ENCODE measurements at places on chromosomes 1 and 21.
A peak's percentile ranks its signal among the peaks of the same experiment; 100 is the strongest.

DNA sequence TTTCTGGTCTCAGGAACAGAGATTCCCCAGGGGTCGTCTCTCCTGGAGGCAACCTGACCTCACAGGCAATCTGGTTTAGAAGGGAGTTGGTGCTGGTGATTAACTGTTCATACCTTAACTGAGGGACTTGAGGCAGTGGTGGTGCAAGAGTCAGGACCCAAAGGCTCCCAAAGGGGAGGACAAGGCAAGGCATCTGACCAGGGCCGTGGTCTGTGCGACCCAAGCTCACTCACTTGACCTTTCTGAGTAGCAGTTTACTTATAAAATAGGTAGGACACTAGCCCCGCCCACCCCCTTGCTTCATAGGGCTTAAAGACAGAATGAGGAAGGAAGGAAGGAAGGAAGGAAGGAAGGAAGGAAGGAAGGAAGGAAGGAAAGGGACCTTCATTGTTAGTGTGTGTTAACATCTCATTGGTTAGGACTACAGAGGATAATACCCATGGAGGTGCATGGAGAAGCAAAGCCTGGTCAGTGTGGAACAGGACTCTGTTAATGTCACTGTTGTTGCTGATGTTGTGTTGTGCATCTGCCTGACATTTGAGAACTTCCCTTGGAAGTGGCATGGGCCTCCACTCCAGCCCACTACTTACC lies 4.6 kb upstream of the KCNA2 start:
- no peak for DNase-seq

- no peak for DNase-seq
Observed at GRCh38 chr1:172815740-172816139, 156.8 kb downstream of the FASLG start.

GRCh38 chr1:53799141-53799540 lies 39.0 kb downstream of the NDC1 start:
- DNase-seq, result no peak

DNA sequence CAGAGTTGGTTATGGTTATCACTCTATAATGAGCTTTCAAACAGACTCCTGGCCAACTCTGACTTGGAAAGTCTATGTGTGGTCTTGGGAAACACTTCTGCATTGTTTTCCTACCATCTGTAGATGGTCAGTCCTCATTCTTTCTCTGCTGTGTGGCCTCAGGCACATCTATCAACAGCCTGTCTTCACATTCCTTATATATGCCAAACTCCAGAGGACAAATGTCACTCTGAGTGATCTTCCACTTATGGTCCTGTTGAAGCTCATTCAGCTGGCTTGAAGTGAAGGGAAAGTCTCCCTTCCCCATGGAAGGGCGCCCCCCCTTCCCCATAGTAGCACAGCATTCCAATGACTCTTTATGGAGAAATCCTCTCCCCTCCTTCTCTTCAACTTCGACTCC lies 58.7 kb downstream of the VANGL2 start:
- no peak for DNase-seq

DNA sequence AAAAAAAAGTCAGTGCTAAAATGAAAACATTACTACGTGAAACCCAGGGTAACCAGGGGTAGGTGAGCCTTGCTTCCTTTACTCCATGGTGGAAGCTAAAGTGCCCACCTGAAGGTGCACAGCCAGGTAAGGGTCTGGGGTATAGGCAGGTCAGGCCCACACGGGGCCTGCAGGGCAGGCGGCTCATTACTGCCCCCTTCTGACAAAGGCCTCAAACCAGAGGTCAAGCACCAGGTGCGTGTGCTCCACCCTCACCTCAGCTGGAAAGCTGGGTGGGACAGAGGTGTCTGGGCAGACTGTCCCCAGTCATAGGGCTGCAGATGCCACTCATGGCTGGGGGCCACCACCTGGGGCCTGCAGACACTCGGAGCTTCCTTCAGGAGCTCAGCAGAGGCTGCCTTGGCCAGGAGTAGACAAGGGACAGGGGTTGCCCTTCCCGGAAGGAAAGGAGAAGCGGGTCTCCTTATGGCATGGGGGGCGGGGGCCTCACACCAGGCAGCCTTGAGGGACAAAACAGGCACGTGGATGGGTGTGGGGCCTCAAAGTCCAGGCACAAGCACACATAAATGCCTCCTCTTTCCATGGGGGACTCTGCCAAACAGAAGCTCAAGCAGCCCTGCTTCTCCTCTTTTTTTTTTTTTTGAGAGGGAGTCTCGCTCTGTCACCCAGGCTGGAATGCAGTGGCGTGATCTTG lies 36.2 kb downstream of the ACOT7 start:
- DNase-seq, result no peak

DNA sequence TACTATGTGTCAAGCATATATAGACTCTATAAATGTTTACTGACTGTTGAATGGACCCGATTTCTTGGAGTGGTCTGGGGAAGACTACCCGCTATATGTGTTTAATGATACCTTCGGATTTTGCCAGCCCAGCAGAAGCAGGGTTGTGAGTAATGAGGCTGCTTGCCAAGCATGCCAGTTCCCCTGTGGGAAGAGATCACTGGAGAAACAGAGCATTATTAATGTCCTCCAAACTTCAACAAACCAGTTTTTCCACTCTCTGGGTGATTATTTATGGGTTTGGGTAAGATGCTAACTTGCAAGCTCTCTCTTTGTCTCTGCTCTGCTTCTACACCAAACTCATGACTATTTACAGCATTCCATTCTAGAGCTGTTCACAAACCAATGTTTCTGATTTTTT lies 25.1 kb upstream of the PHGDH start:
- DNase-seq, result no peak

DNA sequence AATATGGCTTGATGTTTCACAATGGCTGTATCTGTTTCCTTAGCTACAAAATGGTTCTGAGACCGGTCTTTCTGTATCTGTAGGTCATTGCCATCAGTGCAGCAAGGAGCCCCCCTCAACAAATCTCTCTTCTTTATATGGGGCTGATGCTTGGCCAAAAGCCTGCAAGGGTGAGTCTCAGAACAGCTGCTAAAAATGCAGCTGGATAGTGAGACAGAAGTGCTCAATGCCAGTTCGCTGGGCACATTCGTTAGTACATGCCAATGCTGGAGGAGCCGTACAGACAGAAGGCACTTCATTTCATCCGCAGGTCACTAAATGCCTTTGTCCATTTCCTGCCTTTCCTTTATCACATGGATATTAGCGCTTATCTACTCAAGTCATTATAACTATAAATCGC lies 67.3 kb downstream of the RUNX1 start:
- DNase-seq, result no peak

- DNase-seq, result no peak
Observed at GRCh38 chr1:108521990-108522393, 37.9 kb upstream of the EEIG2 start.

- no peak for DNase-seq
Observed at GRCh38 chr1:187631984-187632383, 803.2 kb downstream of the PLA2G4A start.

- DNase-seq, result no peak
Observed at GRCh38 chr1:80066060-80066459, 1059.5 kb upstream of the ADGRL4 start.

- no peak for DNase-seq
Observed at GRCh38 chr1:200774735-200775444, 36.2 kb downstream of the CAMSAP2 start.

- DNase-seq, result peak; percentile 40
Observed at GRCh38 chr1:240149484-240150094, 57.9 kb downstream of the FMN2 start.

DNA sequence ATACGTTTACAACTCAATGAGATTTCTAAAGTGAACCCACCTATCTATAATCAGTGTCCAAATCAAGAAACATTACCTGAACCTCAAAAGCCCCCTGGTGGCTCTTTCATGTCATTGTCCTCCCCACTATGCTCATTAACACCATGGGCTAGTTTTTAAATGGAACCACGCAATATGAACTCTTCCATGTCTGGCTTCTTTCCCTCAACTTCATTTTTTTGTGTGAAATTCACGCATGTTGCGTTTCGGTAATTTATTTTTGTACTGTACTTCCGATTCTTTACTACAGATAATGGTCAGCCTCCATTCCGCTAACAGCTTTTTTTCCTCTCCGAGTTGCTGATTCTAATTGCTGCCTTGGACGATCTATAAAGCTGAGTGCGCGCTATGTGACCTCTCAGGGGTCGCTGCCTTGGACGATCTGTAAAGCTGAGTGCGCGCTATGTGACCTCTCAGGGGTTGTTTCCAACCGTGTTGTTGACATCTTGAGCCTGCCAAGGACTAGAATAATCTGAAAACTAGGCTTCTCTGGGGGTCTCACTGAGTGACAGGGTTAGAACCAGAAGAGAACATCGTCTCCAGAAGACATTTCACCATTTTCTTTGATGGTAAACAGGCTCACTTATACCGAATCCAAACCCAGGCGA lies 1.1 kb upstream of the CACYBP start:
- peak; percentile 54 for DNase-seq

DNA sequence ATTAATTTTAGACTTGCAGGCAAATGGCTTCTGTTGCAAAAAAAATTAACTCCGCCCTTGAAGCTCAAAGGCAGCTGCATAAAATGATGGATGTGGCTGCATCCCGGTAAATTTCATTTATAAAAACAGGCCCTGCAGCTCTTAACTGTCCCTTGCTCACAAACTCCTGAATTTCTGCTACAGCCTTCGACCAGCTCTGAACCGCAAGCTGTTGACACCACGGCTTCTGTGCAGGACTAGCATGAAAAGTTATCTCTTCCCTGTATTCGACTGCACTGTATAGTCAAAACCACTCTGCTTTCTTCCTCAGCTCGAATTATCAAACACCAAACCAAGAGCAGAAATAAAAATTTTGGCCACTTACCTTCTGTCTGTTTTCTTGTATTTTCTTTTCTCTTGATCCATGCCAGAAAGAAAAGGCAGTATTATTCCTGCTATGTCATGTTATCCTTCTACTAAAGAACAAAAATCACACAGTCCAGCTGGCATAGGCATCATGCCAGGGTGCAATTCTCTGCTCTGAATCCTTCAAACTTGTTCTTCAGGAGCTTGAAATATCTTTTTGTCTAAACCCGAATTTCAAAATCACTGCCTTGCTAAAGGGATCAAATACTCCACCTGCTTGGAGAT lies 195.5 kb upstream of the NCAM2 start:
- DNase-seq, result peak; percentile 78

- DNase-seq, result no peak
Observed at GRCh38 chr1:228147768-228148167, 2.0 kb upstream of the GJC2 start.

GRCh38 chr1:32592943-32593342 lies 53.7 kb downstream of the ZBTB8A start:
- no peak for DNase-seq

GRCh38 chr1:24827379-24828135 lies 82.3 kb downstream of the CLIC4 start:
- DNase-seq, result no peak

DNA sequence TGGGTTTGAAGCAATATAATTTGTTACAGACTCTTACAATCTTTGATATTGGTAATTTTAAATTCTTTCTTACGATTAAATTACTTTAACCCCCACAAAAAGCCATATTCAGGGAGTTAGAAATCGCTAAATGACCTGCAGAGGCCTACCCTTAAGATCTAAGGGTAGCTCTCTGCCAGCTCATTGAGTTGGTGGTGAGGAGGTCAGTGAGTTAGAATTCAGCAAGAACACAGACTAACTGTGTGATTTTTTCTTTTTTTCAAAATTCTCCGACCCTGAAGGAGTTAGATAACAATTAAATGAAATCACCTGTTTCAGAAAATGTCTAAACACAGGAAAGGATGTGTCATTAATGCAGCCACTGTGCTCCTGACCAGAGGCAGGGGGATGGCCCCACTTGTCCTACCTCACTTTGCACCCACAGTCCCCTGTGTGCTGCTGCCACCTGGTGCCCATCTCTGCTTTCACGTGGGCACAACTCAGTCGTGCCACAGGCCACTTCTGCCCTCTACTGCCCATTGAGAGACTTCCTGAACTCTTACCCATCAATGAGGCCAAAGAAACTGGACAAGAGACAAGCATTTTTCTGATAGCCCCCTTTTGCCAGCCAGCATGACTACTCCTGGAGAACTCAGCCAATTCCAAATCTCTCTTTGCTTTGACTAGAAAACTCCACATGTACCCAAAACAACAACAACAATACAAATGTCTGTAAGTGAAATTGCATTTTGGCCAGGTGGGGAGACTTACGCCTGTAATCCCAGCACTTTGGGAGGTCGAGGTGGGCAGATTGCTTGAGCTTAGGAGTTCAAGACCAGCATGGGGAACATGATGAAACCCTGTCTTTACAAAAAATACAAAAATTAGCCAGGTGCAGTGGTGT lies 8.4 kb downstream of the CFAP45 start:
- peak; percentile 94 for DNase-seq

GRCh38 chr1:204036882-204037655 lies 35.8 kb upstream of the SOX13 start:
- no peak for DNase-seq

DNA sequence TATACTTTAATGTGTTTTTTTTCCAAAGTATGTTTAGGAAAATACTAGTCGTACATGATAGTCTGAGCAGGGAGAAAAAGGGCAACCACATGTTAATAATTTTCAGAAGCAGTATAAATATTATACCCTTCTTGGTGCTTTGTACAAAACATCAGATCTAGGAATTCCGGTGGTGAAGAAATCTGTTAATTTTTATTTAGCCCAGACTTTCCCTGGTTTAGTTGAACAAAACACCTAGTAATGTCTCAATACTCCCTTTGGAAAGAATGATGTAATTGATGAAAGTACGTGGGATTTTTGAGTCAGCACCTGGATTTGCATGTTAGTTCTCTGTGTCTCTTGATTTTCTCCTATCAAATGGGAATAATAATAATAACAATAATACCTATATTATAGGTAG lies 38.4 kb upstream of the KCNK2 start:
- DNase-seq, result no peak

DNA sequence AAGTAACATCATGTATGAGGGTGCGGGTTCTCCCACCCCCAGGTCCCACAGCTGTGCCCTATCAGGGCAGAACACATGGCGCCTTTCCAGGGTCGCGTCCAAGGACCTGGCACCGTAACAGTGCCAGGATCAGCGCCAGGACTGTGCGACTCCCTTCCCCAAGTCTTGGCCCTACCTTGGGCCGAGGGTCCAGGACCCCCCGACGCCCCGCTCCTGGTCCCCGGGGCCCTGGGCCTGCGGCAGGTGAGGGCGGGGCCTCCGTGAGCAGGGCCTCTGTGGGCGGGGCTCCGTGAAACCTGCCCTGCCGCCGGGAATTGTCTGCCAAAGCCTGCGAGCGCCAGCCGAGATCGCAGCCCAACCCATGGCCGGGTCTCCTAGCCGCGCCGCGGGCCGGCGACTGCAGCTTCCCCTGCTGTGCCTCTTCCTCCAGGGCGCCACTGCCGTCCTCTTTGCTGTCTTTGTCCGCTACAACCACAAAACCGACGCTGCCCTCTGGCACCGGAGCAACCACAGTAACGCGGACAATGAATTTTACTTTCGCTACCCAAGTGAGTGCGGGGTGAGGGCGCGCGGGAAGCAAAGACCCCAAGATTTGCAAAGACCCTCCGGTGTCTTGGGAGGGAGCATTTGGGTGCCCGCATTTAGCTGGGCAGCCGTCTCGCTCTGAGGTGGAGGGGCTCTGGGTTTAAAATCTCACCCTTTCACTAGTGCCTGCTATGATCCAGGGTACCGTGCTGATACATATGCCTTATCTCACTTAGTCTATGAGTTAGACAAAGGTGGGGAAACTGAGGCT lies at the start of gene RHBG:
RHBG (plus strand) TSS at position 323 of the 796 bp plus-strand sequence; CDS start at position 362, 39 bp downstream.
- no peak for DNase-seq

Data from Ammon's horn (tissue), 1 donor.